ENCODE measurements at places on chromosomes 11 and 22.

GRCh38 chr22:43212434-43212952 lies 25.6 kb upstream of the TTLL12 start:
- DNase-seq, result no peak

DNA sequence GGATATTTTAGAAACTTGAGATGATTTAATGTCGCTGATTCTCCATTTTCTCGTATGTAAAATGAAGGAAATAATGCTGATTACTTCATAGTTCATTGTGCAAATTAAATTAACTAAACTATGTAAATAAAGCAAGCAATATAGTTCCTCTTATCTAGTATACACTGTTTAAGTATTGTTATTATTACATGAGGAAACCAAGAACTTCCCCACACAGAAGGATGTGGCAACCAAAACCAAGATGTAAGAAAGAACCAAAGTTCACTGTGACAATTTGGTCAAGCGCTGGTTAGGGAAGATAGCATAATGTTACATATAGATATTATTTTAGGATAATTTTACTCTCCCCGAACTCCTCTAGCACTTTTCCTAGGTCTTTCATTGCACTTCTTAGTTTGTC lies 103.2 kb downstream of the XKR3 start:
- no peak for DNase-seq

DNA sequence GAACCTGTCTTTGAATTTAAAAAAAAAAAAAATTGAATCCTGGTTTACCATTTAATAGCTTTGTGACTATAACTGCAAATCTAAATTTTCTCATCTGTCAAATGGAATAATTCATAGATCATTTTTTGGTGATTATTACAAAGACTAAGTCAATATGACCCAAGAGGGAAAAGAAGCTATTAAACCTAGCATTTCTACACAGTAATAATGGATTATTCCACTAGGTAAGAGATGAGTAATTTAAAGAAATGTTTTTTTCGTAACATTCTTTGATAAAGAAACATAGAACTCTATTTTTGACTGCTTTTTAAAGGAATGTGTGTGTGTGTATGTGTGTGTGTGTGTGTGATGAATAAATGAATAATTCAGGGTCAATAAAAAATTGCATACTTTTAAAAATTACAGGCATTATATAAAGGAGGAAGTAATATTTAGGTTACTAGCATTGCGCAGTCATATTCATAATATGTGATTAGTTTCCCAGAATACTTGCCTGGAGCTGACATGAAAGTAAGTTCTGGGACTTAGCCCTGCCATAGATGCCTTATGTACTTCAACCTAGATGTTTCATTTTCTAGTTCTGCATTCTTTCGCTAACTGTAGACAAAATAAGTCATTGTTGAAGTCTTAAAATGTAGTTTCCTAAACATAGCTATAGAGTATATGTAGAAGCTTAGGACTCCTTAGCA lies 72.9 kb downstream of the TMEM135 start:
- no peak for DNase-seq

- DNase-seq, result no peak
These were observed 50.8 kb downstream of the BRD1 start for GRCh38 chr22:49776891-49777290.
